ENCODE measurements at places on chromosomes 3 and 15.

DNA sequence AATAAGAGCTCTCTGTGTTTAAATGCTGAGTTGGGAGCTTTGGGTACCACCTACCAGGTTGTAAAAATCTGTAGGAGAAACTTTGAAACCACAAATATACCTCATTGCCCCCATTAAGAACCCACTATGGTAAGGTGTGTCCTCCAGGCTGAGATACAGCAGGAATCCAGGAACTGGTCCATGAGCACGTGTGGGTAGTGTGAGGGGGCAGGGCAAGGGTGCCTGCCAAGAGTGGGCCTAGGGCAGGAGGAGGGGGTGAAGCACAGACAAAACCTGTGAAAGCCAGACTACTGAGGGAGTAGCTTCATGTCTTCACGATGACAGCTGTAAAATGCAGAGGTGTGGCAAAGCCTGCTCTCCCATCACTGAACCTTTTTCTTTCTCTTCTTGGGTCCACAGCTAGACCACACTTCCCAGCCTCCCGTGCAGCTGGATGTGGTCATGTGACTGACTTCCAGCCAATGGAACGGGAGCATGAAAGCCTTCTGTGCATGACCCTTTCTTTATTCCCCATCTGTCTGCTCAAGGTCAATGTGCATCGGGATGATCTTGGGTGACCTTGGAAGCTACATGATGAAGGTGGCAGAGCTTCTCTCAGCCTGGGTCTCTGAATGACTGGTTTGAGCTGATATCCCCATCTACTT lies 51.1 kb upstream of the POMGNT2 start:
- DNase-seq, result no peak

- no peak for DNase-seq
Measured at GRCh38 chr3:16993227-16993626, 108.5 kb downstream of the PLCL2 start.

GRCh38 chr3:167798443-167798842 lies 62.9 kb downstream of the SERPINI1 start:
- DNase-seq, result no peak

DNA sequence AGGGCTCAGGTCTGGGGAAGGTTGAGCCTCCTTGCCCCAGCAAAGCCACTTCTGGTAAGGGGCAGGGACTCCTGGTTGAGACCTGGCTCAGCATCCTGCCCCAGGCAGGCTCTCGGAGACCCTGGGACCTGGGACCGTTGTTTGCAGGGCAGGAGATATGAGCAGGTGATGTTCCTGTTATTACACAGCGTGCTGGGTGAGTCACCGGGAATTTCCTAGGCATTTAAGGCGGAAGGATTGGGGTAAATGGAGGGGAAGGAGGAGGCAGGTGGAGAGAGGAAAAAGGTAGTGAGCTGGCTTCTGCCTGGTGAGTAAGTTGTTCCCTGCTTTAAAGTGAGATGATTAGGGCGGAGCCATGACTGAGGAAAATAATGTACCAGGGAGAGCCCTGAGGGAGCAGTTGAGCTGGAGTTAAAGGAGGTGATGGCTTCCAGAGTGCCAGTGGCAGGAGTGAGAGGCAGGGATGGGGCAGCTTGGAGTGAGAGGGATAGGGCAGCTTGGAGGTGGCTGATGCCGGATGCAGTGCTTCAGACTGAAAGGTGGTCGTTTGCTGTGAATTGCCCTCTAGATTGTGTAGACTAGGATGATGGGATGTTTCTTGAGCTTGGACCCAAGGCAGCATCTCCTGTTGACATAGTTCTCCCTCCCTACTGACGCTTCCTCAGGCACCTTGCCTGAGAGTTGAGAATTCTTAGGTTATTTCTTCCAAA lies 79.4 kb downstream of the AAGAB start:
- DNase-seq, result no peak

DNA sequence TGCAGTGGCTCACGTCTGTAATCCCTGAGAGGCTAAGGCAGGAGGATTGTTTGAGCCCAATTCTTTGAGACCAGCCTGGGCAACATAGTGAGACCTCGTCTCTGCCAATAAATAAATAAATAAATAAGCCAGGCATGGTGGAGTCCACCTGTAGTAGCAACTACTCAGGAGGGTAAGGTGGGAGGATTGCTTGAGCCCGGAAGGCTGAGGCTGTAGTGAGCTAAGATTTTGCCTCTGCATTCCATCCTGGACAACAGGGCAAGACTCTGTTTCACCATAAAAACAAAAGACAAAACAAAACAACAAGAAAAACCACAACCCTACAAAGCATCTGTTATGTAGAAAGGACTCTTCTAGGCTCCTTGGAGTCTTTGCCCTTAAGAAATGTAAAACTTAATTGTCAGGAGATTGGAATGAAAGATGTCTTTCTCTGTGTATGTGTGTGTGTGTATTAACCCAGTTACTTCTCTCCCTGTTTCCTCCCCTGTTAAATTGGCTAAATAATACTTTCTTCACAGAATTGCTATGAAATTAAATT lies 9.5 kb downstream of the NECTIN3 start:
- DNase-seq, result no peak

- no peak for DNase-seq
Measured at GRCh38 chr3:159824333-159824732, 164.3 kb upstream of the IL12A start.

DNA sequence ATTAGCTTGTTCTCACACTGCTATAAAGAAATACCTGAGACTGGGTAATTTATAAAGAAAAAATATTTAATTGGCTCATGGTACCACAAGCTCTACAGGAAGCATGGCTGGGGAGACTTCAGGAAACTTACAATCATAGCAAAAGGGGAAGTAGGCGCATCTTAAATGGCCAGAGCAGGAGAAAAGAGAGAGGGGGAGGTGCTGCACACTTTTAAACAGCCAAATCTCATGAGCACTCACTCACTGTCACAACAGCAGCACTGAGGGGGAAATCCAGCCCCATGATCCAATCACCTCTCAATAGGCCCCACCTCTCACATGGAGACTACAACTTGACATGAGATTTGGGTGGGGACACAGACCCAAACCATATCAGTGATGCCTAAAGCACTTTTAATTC lies 82.5 kb downstream of the DCLK3 start:
- no peak for DNase-seq

GRCh38 chr3:11116336-11117059 lies 37.8 kb upstream of the HRH1 start:
- DNase-seq, result no peak

- no peak for DNase-seq
Measured at GRCh38 chr3:196063456-196063855, 18.4 kb downstream of the TFRC start.

All from NCI-H524 treated with DMSO at 0.1 percent for 48 hours (cell line).